ENCODE measurements at places on chromosomes 7 and 10.

GRCh38 chr7:42699380-42700178 is 212.3 kb downstream of the C7orf25 start:
- DNase-seq: no peak

DNA sequence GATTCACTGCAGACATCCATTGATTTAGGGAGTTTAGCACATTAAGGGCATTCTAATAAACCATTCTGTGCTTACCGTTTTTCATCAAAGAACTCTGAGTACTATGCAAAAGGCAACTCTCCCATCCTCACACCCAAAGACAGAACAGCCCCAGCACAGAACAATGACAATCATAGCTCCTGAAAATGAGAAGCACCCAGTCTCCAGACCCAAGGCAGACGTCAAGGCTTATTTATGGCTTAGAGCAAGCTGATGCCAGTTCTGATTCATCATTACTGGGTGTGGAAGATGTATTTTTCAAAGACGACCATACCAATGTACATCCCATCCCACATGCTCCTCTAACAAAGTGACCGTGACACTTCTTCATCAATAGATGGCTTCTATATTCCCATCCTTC is 67.6 kb downstream of the OSBPL3 start:
- no peak for DNase-seq

DNA sequence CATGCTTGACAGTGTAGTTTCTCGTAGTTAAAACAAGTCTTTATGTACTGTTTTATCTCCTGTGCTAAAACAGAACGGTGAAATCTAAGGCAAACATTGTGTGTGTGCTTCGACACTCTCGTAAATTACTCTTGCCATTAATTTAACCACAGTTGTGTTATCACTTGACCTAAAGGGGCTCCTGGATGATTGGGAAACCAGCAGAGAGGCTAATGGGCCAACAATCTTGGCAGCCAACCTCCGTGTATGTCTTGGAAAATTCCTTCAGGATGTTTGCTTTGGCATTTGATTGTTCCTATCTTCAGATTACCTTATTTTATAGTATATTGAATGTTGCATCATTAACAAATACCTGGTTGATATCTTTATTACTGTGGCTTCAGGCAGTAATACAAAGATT is 409.5 kb downstream of the SDK1 start:
- no peak for DNase-seq

DNA sequence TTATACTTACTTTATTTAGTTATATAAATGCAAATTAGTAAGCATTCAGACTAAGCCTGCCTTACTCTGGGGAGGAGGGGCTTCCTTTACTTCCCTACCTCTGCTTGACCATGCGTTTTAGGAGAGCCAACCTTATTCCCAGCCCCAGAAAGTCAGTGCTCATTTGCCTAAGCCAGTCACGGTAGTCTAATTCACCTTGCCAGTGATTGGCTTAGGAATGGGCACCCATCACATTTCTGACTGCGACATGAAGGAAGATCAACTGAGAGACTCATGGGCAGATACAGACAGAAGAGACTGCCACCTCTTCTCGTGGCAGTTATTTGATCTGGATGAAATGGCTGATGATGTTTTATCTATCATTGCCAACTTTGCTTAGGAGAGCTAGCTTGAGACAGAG is 29.5 kb downstream of the RPA3 start:
- no peak for DNase-seq

DNA sequence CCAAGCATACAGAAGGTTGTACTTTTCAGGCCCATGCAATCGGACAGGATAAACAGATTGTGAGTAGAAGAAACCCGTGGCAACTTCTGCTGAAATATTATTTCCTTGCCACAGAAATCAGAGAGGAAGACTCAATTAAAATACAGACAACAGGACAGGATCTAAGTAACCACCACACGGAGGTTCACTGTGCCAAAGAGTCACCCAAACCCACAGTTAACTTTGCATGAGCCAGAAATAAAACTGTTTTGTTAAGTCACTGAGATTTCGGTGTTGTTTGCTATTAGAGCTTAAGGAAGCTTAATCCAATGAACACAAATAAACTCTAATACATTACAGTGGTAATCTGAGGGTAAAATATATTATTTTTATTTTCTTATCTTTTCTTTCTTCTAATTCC is 14.0 kb downstream of the PNPLA8 start:
- DNase-seq: no peak

DNA sequence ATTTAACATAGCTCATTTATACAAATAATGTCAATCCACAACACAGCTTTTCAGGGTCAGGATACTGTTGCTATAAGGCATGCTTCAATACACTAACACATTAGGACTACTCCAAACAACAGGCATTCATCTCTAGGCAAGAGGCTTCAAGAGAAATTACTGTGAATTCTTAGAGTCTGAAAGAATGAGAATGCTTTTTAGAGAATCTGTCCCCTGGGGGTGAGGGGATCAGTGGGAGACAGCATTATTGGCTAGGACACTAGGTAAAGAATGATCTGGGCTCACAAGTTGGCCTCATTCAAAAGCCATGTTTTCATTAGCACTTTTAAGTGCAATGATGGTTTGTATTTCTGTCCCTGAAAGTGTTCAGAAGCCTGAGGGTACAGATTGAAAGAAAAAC is 132.6 kb downstream of the SEMA3D start:
- no peak for DNase-seq

DNA sequence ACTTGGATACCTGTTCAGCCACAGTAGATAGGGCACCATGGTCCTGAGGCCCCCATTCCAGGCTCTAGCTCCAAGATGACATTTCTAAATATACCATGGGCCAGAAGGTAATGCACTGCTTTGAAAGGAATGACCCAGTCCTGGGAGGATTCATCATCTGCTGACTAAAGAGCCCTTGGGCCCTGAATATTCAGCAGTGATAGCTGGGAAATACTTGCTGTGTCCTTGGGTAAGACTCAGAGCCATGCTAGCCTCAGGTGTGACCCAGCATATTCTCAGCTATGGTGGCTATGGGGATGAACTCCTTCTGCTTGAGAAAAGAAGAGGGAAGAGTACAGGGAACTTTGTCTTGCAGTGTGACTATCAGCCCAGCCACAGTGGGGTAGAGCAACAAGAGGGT is 21.3 kb upstream of the AGR2 start:
- no peak for DNase-seq

DNA sequence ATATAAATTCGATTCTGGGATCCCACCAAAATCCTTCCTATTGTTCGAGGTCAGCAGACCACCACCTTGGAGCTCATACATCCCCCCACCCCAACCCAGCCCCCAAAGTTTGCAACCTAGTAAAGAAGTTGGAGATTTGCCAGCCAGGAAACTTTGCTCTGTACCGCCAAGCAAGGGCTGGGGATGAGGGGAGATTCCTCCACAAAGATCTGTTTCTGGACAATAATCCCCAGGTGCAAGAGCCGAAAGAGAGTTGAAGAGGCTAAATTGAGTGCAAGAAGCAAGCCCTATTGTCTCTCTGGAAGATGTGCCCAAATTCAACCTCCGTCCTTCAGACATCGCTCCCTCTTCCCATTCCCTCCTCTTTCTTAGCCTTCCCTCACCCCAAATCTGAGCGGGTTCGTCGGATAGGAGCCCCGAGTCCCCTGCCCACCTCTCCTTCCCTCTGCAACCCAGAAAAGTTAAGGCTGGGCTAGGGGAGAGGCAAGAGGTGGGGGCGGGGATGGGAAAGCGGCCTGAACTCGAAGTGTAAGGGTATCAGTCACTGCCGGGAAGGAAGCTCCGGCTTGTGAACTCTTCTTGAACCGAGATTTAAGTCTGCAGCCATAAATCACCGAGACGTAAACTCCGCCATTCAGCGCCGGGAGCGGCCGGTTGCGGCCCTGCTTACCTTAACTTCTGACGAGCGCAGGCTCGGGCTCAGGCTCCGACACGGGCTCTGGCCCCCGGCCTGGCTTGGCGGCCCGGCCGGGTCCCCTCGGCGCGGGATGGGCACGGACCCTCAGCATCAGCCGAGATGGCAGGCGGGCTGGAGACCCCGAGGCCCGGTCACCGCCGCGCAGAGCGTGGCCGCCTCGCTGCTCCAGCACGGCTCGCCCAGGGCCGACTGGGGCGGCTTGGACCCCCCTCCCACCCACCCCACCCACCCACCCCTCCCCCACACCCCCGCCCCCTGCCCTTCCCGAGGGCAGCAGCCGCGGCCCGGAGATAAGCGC is 10.8 kb upstream of the HOXA2 start:
- no peak for DNase-seq

GRCh38 chr10:1121271-1121970 is 65.2 kb downstream of the WDR37 start:
- no peak for DNase-seq

DNA sequence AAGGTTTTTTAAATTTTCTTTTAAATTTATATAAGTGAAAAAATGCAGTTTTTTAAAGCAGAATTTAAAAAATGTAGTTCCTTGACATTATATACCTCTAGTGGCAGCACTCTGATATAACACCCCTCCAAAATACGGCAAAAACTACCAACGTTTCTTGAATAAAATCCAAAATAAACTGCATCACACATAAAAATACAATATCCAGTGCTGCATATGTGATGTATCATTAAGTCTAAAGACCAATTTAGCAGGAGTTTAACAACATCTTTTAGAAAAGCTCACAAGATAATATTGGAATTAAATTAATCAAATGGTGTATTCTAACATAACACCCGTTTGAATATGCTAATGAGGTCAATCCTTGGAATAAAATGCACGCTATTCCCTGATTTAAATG is 1.4 kb downstream of the TCERG1L start:
- no peak for DNase-seq

DNA sequence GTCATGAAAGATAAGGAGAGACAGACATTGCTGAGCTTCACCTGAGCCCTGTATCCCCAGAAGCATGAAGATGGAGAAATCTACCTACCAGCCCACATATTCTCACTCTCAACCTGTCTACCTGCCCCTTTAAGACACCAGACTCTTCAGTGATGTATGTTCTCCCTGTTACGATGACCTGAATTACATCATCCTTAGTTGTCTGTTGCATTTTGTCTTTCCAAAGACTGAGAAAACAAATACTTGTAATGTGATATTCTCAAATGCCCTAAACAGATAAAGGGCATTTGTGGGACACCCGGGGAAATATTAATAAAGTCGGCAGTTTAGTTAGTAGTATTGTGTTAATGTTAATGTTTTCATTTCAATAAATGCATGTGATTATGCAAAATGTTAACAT is 305.8 kb upstream of the IGFBP3 start:
- no peak for DNase-seq

GRCh38 chr7:22697876-22698606 is 29.0 kb upstream of the IL6 start:
- no peak for DNase-seq

DNA sequence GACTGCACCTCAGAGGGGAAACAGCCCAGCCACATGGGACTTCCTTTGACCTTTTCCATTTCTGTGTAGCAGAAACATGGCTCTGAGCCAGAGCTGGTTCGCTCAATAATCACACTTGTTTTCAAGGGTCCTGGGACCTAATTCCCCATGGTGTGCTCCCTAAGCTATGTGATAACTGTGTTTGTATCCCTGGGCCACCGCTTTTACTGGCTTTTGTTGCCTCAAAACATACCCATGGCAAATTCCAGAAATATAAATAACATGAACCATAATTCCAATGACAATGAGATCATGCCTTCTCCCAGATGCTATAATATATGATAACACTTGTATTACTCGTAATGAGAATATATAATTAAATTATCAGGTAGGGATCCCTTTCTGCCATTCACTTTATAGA is 196.4 kb downstream of the GFRA1 start:
- no peak for DNase-seq

GRCh38 chr7:75819711-75820110 is 6.1 kb upstream of the CCL24 start:
- DNase-seq: no peak

GRCh38 chr7:54827734-54828133 is 68.7 kb upstream of the SEC61G start:
- no peak for DNase-seq

- no peak for DNase-seq
Measured at GRCh38 chr10:116720241-116720643, 22.1 kb downstream of the HSPA12A start.

Measured in iPS DF 19.7 (cell line).